Cortex of kidney (tissue), 1 donor: ENCODE measurements at places on chromosomes 1 and 21.

DNA sequence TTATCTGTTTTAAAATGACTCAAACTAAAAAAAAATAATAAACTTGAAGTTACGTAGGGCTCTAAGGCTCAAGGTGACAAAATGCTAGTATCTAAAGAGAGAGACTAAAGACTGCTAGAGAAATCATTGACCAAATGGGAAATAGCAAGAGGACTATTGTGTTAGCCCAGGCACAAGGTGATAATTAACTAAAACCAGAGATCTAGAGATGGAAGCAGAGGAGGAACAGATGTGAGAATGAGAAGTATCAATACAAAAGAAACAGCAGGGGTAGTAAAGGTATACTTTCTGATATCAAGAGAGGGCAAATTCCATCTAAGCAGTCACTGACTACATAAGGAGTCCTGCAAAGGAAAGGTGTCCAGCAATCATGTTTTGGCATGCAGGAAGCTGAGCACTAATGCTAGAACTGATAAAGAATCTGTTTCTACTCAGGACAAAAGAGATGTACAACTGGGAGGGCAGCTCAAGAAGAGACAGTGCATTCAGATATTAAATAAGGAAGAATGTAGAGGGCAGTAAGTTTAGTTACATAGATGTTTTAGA, 100.2 kb upstream of the GNG4 start:
- DNase-seq = no peak

DNA sequence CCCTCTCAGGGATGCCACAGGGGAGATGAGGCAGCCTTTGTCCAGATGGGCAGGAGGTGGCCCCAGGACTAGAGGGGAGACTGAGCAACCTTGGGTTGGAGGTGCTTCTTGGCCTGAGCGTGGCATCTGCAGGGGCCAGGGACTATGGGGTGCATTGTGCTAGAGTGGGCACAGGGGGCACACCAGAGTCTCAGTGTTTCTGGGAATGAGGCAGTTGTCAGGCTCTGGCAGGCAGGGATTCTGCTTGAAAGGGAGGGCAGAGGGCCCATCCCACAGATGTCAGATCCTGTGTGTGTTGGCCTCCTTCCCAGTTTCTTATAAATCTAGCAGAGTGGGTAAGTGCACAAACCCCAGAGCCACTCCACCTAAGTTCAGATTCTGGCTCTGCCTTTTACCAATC, 13.7 kb downstream of the LGR6 start:
- DNase-seq = no peak

DNA sequence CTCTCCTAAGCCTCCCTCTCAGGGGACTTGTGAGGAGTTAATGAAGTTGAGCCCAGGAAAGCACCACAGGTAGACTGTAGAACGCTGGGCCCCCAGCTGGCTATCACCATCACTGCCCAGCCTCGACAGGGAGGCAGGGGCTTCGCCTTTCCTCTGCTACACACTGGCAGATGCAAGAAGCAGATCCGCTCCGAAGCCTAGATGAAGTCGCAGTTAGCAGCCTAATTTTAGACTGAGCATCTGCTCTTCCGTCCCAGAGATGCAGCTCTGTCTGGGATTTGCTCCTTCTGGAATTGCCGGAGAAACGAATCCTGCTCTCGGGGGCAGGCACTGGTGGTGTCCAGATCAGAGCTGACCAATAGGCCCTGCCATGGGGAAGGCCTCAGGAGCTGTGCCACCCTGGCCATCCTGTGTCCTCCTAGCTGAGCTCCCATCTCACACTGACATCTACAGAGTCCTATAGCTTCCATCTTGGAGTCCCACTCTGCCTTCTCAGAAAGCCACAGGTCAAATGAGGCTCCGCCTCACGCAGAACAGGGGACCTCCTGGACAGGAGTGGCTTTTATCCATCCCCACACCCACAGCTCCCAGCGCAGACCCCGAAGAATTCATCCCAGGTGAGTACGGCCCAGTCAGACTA, 186.8 kb upstream of the EDN2 start:
- DNase-seq = no peak

DNA sequence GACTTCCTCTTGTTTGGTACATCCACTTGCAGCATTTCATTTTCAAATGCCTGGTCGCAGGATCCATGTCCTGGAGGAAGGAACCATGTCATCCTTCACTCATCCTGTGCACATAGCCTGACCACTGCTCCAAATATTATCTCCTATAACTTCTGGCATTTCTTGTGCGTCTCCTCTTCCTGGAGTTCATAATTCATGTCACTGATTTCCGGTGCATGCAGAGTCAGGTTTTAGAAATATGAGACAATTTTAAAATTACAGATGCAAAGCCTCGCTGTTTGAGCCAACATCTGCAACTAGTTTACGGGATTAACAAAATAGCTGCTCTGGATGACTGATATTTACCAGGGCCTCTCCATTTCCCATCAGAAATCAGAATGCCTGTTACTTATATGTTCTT, 268.1 kb downstream of the DNM3 start:
- DNase-seq = no peak

- no peak for DNase-seq
Observed at GRCh38 chr1:225425201-225425786, 2.5 kb downstream of the LBR start.

DNA sequence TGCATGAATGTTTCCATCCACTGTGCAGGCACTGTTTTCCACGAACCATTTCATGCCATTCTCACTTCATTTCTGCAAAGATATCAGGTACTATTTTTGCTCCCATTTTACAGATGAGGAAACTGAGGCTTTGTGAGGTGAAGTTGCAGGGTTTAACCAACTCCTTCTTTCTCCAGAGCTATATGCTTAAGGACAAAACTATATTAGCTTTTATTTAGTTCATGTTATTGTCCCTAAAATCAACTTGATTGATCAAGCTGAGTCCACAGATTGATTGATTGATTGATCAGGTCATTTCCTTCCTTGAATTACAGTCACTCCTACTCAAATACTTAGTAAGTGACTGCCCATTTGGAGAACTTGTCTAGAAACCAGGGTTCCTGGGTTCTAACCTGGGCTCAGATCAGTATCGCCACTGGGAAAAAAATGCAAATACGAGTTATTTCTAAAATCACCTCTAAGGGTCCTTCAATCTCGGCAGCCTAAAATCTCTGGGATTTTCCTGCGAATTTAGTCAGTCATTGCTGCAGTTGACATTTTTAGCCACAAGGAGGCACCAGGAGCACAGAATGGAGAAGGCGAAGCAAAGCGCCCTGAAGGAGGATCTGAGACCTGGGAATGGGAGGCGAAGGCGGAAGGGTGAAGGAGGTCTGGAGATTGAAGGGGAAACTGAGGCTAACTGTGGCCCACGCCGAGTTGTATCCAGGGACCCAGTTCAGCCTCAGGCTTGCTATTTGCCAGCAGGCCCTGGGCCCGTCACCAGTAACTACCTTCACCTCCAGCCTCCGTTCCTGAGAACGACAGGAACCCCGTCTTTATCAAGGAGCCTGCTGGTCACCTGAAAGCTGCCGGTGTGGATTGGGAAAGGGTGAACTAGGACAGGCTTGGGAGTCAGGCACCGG, 14.3 kb upstream of the MUL1 start:
- no peak for DNase-seq

DNA sequence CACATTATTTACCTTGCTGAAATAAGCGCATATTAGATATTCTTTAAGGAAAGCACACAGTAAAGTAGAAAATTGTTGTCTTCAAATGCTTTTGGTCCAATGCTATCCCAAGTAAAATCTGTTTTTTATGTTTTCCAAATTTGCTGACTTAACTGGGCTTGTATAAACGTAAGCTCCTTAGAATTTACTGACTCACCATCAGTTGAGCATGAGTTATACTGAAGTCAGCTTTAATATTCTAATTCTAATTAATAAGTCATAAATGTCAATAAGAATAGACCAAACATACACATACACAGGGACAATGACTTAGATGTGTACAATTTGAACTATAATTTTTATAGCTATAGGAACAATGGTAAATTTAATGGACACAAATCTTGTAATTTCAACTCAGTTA, 319.2 kb downstream of the TPR start:
- DNase-seq = no peak

DNA sequence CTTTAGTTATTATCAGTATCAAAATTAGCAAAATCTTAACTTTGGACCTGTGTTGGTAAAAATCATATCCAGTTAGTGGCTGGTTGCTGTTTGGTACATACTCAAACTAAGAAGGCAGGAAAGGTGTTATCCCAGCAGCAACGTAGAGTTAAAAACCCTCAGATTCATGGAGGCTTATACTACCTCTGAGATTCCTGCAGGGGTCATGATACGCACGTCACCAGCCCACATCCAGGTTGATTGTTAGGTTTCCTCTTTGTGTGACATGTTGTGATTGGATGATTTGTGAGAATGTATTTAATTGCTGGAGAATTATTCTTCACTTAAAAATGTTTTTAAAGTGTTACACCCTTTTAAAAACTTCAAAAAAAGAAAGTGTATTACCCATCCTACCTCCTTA, 423.3 kb upstream of the ADGRL2 start:
- DNase-seq = no peak

- DNase-seq = no peak
Observed at GRCh38 chr1:156943756-156944155, 23.3 kb downstream of the LRRC71 start.

DNA sequence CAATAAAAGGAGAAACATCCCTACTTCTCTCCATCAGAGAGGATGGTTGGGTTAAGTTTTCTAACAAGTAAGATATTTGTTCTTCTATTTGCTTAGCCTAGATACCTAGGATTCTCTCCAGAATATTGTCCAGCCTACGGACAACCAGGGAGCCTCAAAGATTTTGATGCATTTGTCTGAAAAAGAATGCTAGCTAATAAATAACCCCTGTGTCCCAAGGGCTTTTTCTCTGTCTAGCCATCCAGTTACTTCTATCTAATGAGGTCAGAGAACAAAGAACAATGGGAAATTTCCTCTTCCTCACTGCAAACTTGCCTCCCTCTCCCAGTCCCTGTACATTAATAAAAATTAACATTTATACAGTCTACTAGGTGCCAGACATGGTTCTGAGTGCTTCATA, 810 bp downstream of the RGS5 start:
- DNase-seq = no peak

DNA sequence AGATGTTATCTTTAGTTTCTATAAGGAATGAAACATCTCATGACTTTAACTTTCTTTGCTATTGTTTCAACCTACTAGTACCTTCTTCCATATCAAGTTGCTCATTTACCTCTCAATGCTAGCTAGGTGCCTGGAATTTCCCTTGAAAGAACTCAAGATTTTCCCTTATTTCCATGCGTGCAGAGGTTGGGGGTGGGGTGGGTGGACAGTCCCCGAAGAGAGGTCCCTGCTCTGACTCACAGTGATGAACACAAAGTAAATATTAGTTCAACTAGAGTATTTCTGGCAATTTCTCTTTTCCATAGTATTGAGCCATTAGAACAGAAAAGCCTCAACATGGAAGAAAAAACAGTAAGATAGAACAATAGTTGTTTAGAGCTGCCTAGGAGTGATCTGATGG, 239.0 kb upstream of the ZP4 start:
- no peak for DNase-seq

- DNase-seq = no peak
Observed at GRCh38 chr1:21301794-21302440, 11.7 kb upstream of the ECE1 start.

- no peak for DNase-seq
Observed at GRCh38 chr1:181015251-181015615, 7.4 kb downstream of the STX6 start.

GRCh38 chr1:7940034-7940433, 605 bp downstream of the TNFRSF9 start:
- DNase-seq = no peak

GRCh38 chr1:170267317-170267716, 121.6 kb downstream of the NTMT2 start:
- no peak for DNase-seq

GRCh38 chr1:192561301-192561700, 14.3 kb upstream of the RGS1 start:
- DNase-seq = no peak

GRCh38 chr1:232184561-232185530, 445.1 kb downstream of the SIPA1L2 start:
- no peak for DNase-seq

DNA sequence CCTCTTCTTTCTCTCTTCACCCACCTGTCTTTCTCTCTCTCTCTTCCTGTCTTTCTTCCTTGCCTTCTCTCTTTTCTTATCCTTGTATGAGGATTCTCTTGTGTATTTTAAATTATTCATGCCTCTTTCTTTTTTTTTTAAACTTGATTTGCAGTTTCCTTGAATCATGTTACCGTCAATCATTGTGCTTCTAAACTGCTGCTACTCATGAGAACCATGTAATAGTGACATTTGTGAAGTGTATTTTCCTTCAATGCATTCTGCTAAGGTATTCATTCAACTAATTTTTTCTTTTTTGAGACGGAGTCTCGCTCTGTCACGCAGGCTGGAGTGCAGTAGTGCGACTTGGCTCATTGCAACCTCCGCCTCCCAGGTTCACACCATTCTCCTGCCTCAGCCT, 539.1 kb upstream of the BRINP3 start:
- no peak for DNase-seq

- no peak for DNase-seq
Observed at GRCh38 chr1:183646776-183647175, 6.3 kb downstream of the APOBEC4 start.

GRCh38 chr1:23902321-23903278, 10.6 kb downstream of the CNR2 start:
- no peak for DNase-seq
